Activated CD4-positive, alpha-beta T cell treated with anti-CD3 and anti-CD28 coated beads, Interleukin-2, amount 50 U/mL, for 24 hours (primary cell): ENCODE measurements at places on chromosomes 4 and X.

- DNase-seq, result no peak
Measured at GRCh38 chr4:144289667-144290428, 149.3 kb upstream of the GYPA start.

DNA sequence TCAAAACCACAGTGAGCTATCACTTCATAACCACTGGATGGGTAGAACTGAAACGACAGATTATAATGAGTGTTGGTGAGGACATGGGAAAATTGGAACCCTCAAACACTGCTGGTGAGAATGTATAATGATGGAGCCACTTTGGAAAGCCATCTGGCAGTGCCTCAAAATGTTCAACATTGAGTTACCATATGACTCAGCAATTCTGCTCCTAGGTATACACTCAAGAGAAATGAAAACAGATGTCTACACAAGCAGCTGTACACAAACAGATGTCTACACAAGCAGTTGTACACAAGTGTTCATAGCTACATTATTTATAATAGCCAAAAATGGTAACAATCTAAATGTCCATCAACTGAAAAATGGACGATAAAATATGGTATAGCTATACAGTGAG is 143.9 kb downstream of the PDGFRA start:
- DNase-seq, result no peak

DNA sequence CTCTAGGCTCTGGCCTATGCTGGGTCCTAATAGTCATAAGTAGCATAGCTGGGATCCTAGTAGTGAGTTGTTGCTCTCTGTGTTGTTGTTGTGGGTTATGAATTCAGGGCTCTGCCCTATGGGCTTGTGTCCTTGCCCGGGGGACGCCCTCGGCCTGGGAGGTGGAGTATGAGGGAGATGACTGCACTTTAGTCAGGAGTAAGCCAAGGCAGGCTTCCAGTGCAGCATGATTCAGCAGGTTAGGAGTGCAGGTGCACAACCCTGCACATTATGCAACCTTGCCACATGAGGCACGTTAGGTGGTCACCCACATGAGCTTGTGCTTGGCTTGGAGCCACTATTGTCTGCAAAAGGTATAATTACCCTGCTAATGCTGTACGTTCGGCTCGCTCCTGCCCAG is 58.4 kb upstream of the CCDC149 start:
- DNase-seq, result no peak

- no peak for DNase-seq
Measured at GRCh38 chrX:110836982-110837381, 41.4 kb upstream of the CHRDL1 start.

DNA sequence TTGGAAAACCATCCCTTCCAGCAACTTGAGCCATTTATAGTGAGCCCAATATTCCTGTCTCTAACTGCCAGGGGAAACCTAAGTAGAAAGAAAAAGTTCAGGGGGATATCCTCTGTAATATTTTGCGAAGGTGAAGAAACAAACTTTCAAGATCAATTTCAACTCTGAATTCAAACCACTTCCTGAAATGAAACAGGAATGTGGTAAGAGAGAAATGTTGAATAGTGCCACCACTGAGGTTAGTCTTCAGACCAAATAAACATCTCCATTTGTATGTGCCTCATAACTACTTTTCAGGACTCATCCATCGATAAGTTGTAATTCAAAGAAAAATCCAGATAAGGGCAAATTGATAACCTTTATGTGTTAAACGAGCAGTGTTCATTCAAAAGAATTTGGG is 128.7 kb downstream of the GABRB1 start:
- no peak for DNase-seq
